ENCODE measurements at places on chromosomes 16 and 17.

DNA sequence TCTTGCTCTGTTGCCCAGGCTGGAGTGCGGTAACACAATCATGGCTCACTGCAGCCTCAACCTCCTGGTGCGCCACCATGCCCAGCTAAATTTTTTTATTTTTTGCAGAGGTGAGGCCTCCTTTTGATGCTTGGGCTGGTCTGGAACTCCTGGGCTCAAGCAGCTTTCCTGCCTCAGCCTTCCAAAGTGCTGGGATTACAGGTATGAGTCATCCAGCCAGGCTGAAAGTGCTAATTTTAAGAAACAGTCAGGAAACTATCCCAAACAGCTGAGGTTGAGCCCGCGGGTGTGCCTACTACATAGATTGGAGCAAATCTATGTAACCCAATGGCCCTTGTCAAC is 738 bp upstream of the XPO6 start:
- no peak for DNase-seq

- DNase-seq, result peak; percentile 53
Measured at GRCh38 chr17:44363613-44364159, at the start of gene FAM171A2. Gene FAM171A2 (minus strand): TSS chr17:44363853. CDS start chr17:44363714, 139 bp downstream.

- DNase-seq, result no peak
Measured at GRCh38 chr16:74734361-74735161, 33.9 kb upstream of the MLKL start.

DNA sequence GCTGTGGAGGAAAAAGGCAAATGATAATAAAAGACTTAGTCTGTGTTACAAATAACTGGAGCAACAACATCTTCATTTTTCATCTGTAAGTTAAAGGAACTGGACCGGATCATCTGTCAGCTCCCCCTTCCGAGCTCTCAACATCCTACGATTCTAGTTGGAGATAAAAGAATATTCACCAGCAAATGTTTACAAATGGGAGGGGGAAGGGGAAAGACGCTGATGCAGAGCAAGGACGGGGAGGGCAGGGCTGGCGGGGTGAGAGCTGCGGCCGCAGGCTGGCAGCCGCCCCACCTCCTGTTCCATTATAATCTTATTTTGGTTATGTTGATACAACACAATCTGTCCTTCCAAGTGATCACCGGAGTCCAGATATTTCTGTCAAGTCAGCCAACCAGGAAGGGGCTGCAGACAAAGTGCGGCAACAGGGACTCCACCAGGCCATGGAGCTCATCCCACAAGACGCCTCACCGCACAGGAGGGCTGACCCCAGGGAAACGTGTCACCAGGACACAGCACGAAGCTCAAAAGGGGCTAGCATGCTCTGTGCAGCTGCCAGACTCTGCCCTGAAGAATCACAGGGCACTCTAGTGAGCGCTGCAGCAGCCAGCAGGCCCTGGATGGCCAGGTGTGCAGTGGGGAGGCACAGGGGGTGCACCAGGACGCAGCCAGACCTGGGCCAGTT is 19.7 kb downstream of the FBXO31 start:
- DNase-seq, result peak; percentile 8

DNA sequence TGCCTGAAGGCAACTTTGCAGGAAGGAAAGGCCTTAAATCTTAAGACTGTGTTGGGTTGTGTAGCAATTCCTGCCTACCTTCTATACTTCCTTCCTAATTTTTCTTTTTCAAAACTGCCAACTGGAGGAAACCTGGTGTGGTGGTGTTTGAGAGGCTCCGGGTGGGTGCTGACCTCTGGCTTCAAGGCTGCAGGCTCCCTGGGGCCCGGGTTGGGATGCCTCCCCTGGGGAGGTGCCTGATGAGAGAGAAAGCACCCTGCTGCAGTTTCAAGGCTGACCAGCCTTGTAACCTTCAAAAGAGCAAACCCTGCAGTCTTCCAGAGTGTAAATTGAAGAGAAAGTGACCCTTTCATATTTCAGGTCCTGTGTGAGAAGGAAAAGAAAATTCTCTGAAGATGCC is 55.9 kb downstream of the MSI2 start:
- DNase-seq, result no peak

DNA sequence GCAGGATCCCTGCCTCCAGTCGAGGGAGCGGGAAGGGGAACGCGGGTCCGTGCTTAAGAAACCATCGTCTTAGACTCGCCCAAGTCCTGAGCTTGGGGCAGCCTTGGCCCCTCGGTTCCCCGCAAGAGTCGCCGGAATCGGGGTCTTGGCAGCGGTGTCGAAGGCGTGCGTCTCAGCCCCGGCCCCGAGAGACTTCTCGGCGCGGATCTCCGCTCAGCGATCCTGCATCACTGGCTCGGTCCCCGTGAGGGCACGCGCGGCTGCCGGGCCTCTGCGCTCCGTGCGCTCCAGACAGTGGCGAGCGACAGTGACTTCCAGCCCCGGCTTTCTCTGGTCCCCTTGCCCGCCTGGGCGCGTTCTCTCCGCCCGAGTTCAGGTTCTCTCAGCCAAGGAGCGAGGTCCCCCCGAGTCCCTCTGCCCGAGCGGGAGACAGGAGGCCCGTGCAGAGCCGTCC is 380 bp downstream of the HS3ST3A1 start:
- no peak for DNase-seq
